HEK293T (cell line): ENCODE measurements at places on chromosomes 2 and 18.

DNA sequence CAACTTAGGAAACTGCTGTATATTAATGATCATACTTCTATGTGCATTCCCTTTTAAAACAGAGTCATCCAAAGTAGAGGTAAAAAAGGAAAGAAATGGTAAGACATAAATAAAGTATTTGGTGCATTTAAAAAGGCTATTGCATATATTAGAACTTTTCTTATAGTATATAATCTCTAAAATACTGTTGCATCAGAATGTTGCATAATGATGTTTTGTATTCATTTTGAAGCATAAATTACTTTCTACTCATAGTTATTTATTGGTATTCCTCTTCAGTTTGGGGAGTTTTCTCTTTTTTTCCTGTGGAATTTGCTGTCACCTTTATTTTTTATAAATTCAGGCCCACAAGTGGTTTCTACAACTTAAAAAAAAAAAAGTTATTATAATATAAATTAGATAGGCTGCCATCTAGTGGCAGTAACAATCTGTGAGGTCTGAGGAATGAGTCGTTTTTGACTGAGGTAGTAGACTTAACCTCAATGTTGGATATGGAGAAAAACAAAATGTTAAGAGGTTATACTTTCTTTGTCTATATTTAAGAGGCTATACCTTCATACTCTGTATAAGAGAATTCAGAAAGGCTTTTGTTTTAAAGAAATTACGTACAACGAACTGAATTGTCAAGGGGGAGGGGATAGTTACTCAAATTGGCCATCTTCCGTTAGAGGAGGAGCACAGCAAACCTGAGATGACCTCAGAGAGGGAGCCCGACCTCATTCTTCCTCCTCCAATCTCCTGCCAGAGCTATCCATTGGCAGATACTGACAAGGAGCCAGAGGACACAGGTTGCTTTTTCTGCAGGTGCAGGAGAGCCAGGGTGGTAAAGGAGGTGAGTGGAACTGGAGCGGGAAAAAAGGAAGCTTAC is 23.8 kb downstream of the ANKAR start:
- no peak for DNase-seq

- no peak for DNase-seq
Observed at GRCh38 chr18:63882333-63883141, 5.0 kb upstream of the SERPINB2 start.

GRCh38 chr2:8644605-8645175 is 37.2 kb upstream of the ID2 start:
- no peak for DNase-seq

GRCh38 chr2:148557844-148558436 is 86.6 kb upstream of the EPC2 start:
- no peak for DNase-seq

DNA sequence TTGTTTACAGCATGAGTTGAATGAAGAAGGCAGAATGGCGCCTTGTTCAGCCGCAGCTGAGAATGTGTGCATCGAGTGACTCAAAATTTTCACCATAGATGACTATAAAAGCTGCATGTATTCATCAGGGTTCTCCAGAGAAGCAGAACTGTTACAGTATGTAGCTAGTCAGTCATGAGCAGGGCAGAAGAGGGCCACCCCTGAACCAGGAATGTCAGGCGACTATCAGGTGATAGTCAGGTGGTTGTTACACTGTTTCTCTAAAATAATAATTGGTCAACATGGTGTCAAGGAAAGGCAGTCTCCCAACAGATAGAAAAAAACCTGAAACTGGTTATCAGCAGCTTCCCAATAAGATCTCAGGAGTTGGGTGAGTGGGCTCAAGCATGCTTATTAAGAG is 20.2 kb upstream of the NOSTRIN start:
- no peak for DNase-seq

DNA sequence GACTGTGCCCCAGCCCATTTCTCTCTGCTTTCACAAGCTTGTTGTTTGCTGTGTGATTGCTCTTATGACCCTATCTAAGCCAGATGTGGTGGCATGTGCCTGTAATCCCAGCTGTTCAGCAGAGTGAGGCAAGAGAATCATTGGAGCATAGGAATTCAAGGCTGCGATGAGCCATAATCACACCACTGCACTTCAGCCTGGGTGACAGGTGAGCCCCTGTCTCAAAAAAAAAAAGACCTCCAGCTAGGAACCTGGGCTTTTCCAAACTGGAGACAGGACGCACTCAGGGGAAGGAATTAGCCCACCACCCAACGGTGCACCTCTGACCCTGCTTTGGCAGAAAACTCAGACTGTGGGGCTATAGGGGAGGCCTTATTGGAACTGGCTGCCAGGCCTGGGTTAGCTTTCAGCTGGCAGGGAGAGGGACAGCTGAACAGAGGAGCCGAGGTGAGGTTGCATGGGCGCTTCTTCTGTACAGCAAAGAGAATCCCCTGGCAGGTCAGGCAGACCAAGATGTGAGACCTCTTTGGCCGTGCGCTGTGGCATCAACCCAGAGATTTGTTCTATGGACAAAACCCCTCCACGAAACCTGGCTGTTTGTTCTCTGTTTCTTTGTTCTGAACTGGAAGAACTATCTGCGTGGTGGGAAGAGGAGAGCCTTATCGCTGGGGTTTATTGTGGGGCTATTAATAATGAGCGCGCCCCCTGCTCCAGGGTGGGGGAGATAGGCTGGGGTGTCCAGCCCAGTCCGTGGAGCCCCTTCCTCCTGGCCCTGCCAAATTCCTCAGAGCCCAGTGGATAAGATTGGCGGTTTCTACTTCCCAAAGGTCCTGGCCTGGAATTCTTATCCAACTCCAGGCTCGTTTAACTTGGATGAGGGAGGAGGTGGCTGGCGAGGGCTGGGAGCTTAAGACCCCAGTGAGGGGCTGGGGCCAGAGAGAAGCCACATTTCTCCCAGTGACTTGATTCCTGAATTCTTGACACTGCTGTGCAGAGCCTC is 38.8 kb upstream of the SMAD7 start:
- DNase-seq, result no peak

DNA sequence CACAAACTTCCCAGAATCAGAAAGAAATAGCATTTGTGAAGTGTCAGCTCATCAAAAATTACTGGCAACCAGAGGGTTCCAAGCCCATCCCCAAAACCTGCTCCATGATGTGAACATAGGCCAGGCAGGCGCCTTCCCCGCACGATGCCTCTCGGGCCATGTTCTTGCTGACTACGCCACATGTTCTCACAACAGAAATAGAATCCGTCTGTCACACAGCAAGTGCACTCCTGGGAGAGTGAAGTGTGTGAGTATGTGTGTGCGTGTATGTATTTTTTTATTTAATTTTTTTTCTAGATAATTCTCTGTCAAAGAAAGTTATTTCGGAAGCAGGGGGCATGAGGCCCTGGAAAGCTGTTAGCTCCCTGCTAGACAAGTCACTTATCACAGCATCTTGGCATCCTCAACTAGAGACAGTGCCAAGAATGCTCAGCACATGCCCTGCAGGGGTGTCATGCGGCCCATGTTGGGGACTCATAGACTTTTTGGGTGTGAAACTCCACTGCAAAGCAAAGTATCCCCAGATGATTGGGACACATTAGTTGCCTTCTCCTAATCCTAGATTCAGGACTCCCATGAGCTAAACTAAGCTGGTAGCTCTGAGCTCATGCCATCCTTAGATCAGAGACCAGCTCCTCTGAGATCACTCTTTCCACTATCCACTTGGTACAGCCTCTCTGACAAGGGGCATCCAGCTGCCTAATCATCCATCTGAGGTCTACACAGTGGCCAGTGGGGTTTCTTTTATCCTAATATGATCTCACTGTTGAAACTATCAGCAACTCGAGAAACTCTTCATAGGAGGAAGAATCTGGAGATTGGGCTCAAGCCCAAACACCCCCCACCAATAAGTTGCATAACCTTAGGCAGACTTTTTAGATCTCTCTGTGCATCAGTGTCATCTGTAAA is 53.2 kb upstream of the CYRIA start:
- DNase-seq, result no peak

- no peak for DNase-seq
Observed at GRCh38 chr2:120770641-120771040, 35.0 kb downstream of the GLI2 start.

GRCh38 chr2:233680361-233681045 is 1.2 kb upstream of the UGT1A7 start:
- no peak for DNase-seq

- DNase-seq, result no peak
Observed at GRCh38 chr2:45272549-45273265, 263.5 kb upstream of the SIX2 start.

GRCh38 chr2:74457549-74458131 is 598 bp upstream of the WBP1 start:
- DNase-seq, result peak; percentile 28

GRCh38 chr18:62979900-62980299 is 264.6 kb downstream of the PHLPP1 start:
- no peak for DNase-seq

- DNase-seq, result no peak
Observed at GRCh38 chr2:176172007-176172894, 15.1 kb downstream of the HOXD3 start.

- DNase-seq, result no peak
Observed at GRCh38 chr18:45687621-45688020, 36.4 kb upstream of the SLC14A1 start.

DNA sequence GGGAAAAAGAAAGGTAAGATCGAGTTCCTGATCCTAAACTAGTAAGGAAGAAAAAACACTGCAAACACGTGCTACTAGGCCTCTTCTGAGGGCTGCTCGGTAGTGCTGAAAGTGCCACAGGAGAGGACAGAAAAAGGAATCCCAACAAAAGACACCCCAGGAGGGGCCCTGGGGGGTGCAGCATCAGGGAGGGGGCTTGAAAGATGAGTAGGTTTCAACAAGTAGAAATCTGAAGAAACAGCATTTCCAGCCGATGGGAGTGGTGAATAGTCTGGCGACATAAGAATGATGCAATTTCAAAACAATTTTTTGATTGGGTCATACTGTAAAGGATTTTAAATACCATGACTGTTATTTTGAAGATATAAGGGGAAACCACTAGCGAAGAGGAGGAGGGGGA is 98.6 kb downstream of the NOL10 start:
- no peak for DNase-seq

DNA sequence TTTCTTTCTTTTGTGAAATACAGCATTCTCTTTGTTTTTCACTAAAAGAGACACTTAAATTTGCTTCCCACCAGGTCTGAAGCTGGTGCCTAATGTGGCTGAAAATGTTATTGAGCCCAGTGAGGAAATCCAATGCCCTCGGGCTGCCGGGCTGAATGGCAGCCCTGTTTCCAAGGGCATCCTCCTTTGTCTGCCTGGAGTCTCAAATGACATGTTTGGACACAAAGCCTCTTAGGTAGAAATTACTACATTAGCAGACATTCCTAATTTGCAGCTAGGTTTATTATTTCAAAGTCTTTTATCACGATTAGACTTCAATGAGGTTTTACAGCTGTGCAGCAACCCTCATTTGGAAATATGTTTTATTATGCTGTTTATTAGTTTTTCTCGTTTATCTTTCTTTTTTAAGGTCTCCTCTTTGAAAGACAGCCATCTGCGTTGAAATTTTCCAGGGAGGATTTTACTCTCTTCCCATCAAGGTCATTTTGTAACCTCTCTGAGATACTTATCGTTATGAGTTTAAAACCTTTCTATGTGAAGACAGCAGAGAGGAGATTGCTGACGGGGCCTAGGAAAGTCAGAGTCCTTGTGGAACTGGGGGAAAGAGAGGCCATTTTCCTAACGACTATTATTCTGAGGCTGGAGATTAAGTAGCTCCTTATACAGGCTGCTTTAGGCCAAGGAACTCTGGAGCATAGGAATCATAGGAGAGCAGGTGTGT is 59.0 kb upstream of the ZNF532 start:
- no peak for DNase-seq

DNA sequence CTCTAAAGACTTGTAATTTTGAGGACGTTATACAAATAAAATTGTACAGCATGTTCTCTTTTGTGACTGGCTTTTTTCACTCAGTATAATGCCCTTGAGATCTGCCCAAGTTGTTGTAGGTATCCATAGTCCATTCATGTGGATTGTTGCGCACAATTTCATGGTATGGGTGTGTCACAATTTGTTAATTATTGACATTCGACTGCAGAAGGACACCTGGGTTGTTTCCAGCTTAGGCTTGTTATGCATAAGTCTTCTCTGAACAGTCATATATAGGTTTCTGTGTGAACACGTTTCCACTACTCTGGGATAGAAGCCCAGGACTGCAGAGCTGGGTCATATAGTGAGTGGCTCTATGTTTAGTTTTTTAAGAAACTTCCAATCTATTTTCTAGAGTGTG is 800.8 kb upstream of the SALL3 start:
- no peak for DNase-seq

GRCh38 chr2:52931660-52932059 is 835.9 kb upstream of the CHAC2 start:
- DNase-seq, result no peak

DNA sequence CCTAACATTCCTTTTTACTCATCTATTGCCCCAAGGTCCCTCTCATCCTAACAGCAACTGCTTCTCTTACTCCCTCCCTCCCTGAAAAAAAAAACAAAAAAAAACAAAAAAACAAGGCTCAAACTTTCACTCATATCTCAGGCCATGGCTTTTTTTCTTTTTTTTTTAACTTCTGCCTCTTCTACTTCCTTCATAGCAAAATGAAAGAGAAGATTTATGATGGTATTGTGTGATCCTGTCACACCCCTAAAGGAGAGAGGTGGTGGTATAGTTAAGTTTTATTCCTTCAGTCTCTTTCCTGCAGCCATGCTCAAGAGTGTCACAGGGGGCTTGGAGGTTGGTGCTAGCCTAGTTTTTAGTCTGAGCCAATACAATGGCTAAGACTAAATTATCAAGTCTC is 21.5 kb upstream of the EPC2 start:
- no peak for DNase-seq

DNA sequence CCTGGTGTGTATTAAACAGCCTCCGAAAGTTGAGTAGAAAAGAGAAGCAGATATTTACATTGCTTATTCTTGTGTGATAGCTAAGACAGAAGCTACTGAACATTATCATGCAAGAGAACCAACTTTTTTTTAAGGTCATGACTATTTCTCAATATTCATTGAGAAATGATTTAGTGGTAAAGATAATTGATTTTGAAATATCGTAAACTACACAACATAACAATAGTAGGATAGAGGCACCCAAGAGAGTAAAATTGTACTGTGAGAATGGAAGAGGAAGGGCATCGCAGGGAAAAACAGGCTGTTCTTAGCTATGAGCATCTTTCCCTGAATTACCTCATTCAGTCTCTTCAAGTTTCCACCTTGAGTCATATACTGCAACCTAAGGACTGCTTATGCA is 25.2 kb downstream of the HRH4 start:
- no peak for DNase-seq

GRCh38 chr2:112798979-112799975 is 15.0 kb upstream of the IL1A start:
- no peak for DNase-seq

DNA sequence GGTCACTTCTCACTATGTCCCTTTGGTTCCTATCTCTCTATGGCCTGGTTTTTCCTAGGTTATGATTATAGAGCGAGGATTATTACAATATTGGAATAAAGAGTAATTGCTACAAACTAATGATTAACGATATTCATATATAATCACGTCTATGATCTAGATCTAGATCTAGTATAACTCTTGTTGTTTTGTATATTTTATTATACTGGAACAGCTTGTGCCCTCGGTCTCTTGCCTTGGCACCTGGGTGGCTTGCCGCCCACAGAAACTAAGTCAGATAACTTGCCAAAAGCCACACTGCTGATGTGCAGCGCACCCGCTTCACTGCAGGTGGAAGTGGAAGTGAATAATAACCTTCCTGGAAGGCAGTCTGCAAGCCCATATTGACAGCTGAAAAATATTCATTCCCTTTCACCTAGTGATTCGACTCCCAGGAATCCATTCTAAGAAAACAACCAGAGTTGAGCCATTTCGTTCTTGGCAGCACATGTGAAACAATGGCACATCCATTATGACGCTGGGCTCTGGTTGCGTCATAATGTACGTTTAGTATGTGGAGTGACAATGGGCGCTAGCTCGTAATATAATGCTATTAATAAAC is 725 bp upstream of the ANKRD53 start:
- DNase-seq, result no peak
